ENCODE measurements at places on chromosomes 5 and 9.

- no peak for DNase-seq
These were observed 202.7 kb downstream of the FAM114A2 start for GRCh38 chr5:153835891-153836515.

- DNase-seq: no peak
These were observed 764 bp downstream of the ANKRA2 start for GRCh38 chr5:73564675-73565074.

- DNase-seq: no peak
These were observed 261.5 kb downstream of the TLE1 start for GRCh38 chr9:81427870-81428269.

DNA sequence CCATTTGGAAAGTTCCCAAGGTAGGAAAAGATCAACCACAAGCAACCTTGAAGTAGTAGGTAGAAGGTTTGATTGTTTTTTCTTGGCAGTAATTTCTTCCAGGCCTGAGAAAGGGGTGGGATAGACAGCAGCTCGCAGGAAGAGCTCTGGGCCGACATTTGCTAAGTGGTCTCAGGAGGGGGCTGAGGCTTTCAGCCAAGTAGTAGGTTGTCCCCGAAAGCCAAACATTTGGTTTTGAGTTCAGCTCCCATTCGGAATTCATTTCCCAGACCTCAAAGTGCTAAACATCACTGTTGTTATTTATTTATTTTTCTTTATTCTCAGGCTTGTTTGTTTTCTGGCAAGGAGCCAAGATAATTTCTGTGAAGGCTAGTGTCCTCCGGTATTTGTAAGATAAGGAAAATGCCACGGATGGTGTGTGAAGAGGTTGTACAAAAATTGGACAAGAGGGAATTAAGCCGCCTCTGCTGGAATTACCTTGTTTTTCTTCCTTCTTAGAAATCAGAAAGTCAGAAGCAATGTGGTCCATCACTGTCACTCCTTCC, 112.1 kb downstream of the KIF4B start:
- DNase-seq: no peak

- DNase-seq: no peak
These were observed 24.0 kb downstream of the NNT start for GRCh38 chr5:43627028-43627427.

DNA sequence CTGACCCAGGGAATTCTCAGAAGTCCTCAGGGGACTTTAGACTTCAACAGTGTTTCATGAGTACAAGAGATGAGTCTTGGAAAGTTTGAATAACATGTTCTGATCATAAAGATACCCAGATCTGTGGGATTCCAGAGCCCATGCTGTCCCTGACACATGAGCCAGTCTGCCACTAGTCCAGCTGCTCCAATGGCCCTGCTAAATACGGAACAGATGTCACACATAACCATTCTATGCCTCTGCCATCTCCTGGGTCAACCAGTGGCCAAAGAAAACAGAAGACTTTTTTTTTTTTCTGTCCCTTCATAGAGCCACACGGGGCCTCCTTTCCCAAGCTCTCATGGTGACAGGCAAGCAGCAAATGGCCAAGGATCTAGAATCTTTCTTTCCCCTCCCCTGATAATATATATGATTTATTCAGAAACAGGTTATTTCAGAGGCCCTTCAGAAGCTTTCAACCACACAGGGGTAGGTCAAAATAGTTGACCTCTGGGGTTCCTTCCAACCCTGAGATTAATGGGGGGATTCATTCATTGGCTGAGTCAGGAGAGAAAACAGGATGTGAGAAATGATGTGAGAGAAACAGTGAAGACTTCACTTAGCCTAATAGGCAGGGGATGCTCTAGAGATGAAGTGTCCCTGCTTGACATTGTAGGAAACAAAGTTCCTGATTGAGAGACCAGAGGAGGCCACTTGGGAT, 367.7 kb downstream of the CDK5RAP2 start:
- DNase-seq: no peak

GRCh38 chr5:159764283-159765134, 151.8 kb upstream of the ADRA1B start:
- DNase-seq: no peak

DNA sequence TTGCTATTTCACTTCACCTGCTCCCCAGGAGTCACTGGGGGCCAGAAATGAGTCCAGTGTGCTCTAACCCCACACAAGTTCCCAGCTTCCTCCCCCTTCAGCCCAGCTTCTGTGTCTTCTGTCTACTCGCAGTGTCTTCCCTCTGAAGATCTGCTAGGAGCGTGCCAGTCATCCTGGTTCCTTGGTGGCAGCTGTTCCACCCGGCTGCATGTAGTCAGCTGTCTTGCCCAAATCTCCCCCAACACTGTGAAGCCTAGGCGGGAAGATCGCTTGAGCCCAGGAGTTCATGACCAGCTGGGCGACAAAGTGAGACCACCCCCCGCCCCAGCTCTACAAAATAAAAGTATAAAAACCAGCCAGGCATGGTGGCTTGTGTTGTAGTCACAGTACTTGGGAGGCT, 154.0 kb downstream of the GDNF start:
- no peak for DNase-seq

- no peak for DNase-seq
These were observed 5.1 kb upstream of the WDR5 start for GRCh38 chr9:134130503-134131375.

DNA sequence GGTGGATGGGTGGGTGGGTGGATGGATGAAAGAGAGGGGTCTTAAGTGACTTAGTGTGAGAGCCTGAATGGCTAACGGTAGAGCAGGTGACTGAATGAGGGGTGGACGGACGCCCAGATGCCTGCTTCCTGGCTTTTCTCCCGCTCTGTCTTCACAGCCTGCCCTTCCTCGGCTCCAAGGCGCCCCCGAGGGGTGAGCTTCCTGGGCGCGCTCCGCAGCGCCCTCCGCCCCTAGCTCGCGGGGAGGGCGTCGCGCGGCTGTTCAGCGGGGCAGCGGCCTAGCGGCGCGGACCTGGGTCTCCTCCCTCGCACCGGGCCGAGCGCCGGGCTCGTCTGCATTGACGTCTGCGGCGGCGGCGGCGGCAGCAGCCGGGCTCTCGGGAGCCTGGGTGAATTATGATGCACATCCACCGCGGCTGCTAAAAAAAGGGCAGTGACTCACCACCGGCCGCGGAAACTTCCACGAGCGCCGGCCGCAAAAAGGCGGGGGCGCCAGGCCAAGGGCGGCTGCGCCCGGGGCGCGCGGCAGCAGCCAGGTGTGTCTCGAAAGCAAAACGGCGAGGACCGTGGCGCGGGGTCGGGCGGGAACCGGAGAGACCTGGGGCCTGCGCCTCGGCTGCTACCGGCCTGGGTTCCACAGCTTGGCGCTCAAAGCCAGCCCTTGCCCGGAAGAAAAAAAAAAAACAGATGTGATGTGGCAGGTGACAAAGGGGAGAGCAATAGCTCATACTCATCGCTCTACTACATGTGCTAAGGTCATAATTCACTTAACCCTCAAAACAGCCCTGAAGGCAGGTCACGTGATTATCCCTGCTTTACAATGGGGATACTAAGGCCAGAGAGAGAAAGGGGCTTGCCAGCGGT, 143.0 kb upstream of the ADRA1B start:
- no peak for DNase-seq

GRCh38 chr9:87259543-87260518, 237.8 kb upstream of the DAPK1 start:
- no peak for DNase-seq

- no peak for DNase-seq
These were observed 511 bp downstream of the SEMA5A start for GRCh38 chr5:9545136-9545991.

DNA sequence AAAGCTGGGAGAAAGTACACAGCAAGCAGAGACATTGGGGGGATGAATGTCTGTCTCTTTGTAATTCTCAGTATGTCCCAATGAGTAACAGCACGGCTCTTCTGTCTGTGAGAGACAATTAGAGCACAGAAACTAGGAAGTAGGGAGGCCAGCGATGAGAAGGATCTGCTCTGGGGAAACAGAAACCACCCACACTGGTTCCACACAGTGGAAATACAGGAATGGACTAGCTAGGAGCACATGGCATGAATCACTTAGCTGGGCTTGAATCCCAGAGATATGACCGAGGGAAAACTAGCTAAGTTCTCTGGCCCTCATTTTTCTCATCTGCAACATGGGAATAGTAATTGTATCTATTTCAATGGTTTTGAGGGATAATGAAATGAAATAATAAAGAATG, 895.9 kb downstream of the TLE4 start:
- DNase-seq: no peak

- DNase-seq: no peak
These were observed 21.1 kb downstream of the ECPAS start for GRCh38 chr9:111463048-111463447.

DNA sequence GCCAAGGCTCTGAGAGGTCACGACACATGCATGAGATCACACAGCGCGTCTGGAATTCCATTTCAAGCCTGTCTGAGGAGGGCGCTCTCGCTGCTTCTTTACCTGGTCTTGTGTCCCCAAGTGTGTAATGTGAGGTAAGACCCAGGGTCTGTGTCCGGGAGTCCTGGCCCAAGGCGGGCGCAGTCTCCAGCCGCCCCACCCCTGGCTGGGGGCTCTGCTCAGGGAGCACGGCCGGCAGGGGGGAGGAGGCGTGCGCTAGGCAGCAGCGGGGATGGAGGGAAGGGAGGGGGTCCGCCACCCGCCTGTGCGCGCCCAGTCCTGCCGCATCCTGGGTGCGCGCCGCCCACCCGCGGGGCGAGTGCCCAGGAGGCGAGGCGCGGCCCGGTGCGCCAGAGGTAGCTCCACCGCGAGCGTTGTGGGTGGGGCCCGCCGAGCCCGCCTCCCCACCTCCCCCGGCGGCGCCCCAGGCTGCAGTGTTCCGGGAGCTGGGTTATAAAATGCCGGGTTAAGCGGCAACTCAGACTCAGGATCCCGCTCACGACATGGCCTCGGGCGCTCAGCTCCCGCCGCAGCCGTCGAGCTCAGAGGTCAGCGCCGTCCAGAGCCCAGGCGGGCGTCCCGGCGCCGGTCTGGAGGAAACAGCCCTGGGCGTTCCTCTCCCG, at the start of gene CCNI2:
TSS of gene CCNI2 (plus strand) at position 473 of the 662 bp plus-strand sequence. CDS start at position 543, 70 bp downstream.
- peak; percentile 50 for DNase-seq

DNA sequence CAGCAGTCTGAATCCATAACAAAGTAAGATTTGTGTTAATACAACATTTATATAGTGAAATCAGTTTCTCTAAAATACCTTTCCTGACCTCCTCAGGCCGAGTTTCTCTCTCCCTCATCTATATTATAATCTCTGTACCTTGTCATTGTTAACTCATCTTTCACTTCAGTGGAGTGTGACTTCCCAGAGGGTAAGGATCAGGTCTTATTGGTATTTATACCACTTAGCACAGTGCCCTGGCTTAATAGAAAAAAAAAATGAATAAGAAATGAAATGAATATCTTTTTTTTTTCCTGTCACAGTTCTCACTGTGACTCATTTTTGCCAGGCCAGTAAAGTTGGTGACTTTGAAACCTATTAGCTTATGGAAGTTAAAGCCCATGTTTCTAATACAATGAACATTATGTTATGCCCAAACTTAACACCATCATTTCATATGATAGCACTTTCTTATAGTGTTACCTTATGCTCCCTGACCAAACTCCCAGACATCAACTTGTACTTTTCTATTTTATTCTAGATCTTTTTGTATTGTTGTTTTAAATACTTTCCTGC, 90.1 kb downstream of the NR3C1 start:
- no peak for DNase-seq

- DNase-seq: no peak
These were observed 1.4 kb downstream of the NR3C1 start for GRCh38 chr5:143402017-143402552.

- no peak for DNase-seq
These were observed 244.7 kb downstream of the NPR3 start for GRCh38 chr5:32955814-32956213.

DNA sequence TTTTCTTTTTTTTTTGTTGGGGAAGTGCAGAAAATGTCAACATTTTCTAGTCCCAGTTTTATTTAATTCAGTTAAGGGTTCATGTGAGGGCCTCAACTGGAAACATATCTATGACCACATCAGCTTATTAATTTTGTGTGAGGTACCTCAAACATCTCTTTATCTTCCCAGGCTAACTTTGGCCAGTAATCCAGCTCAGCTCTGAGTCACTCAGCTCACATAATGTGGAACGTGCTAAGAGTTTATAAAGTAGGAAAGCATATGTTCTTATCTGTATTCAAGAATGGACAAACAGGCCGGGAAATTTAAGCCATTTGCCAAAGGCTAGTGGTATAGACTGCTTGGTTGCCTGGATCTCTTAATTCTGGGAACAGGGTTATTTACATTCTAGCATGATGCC, 118.4 kb downstream of the INSYN2B start:
- no peak for DNase-seq

DNA sequence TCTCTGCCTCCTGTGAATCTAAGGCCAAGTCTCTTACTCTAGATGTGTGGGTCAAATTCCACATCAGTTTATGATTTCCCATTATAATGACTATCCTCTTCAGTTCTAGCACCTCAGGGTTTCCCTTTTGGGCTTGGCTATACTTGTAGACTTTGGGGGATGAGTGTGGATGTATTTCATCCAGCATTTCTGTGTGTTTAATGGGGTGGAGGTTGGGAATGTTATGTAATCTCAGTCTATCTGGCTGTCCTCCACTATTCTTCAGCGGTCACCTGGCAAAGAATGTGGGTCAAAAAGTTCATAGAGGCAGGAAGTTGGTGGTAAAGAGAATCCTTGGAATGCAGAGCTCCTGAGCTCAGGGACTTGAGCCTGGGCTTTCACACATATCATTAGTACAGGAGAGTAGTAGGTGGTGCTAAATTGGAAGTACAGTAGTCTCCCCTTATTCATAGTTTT, 64.9 kb downstream of the CFAP95 start:
- no peak for DNase-seq

GRCh38 chr5:82858151-82859025, 218.8 kb downstream of the TMEM167A start:
- DNase-seq: no peak

- no peak for DNase-seq
These were observed 47.6 kb downstream of the DCP2 start for GRCh38 chr5:113024076-113024697.

- DNase-seq: no peak
These were observed 49.7 kb downstream of the C9 start for GRCh38 chr5:39314591-39314990.

- DNase-seq: no peak
These were observed 302.4 kb upstream of the PANK3 start for GRCh38 chr5:168881427-168882149.

- no peak for DNase-seq
These were observed 54.3 kb downstream of the TMC1 start for GRCh38 chr9:72575666-72576065.

GRCh38 chr9:134784577-134785305, 95.9 kb upstream of the FCN2 start:
- no peak for DNase-seq

All from caudate nucleus (tissue), 63 donors.